HCT116 (cell line): ENCODE measurements at places on chromosomes 1 and 21. TPM values are rescaled to one million over a fixed set of nuclear protein-coding genes. Genes with fewer than 3 reads are reported as not detected.

Gene KHDRBS1
- 215 TPM for total RNA-seq

GRCh38 chr1:213600879-213601278 lies 386.9 kb upstream of the PROX1 start:
- no peak for DNase-seq

Gene RGS8
- total RNA-seq, result not detected

Gene SH2D5
- 10.4 TPM for total RNA-seq

GRCh38 chr21:30391492-30392025 lies 4.3 kb upstream of the KRTAP13-1 start:
- DNase-seq, result no peak

DNA sequence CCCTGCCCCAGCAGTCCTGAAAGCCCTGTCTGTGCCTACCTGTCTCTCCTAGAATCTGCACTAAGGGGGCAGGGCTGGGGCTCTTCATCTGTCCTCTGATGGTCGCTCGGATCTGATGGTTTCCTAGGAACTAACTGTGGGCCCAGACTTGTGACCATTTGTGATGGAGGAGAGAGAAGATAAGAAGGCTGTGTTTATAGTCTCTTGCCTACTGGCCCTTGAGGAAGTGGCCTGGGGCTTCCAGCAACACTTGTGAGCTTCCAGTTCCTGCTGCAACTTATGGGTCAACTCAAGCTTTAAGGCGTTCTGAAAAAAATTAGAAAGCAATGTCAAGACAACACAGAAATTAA lies 53.2 kb upstream of the SYNC start:
- no peak for DNase-seq

DNA sequence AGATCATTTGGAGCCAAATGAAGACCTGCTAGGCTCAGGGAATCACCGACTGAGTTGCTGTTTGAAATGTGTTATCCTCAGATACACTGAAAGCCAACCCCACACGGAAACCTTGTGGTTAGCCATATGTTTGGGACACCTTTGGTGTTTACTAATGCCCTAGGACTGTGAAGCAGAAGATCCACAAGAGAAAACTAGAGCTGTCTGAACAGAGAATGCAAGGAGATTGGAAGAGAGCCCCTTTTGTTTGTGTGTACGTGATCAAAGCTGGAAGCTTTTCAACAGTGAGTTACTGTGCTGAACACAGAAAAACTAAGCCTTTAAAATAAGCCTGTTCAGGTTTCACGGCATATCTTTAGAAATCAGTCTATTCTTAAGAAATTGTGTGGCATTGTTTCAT lies 908.2 kb upstream of the ADGRL2 start:
- no peak for DNase-seq

DNA sequence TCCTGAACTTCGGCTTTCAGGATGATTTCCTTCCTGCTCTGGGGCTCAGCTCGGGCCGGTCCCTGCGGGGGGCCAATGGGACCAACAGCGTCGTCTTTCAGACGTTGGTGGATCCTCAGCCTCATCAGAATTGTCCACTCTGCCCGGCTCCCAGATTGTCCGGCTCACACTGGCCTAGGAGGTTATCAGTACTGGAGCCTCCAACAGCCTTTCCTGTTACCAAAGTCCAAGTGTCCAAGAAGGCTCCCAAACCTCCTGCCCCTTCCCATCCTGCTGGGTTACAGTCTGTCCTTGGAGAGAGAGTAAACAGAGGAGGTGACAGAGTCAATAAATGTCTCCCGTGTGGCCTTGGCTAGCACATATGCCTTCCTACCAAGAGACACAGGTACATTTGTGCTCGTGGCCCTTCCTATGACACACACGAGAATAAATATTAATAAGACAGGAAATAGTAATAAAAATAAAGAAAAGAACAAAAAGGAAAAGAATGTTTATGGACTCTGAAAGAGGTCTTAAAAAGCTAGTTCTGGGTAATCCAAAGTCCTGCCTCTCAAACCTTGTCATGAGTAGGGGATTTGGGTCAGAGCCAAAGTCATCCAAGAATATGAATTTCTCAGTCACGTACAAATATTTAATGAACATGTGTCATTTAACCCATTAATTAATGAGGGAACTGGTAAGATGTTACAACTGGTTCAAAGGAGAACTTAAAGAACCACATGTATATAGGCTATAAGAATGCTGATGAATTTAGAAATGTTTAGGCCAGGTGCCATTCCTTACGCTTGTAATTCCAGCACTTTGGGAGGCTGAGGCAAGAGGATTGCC lies 80.8 kb upstream of the SLC2A1 start:
- no peak for DNase-seq

DNA sequence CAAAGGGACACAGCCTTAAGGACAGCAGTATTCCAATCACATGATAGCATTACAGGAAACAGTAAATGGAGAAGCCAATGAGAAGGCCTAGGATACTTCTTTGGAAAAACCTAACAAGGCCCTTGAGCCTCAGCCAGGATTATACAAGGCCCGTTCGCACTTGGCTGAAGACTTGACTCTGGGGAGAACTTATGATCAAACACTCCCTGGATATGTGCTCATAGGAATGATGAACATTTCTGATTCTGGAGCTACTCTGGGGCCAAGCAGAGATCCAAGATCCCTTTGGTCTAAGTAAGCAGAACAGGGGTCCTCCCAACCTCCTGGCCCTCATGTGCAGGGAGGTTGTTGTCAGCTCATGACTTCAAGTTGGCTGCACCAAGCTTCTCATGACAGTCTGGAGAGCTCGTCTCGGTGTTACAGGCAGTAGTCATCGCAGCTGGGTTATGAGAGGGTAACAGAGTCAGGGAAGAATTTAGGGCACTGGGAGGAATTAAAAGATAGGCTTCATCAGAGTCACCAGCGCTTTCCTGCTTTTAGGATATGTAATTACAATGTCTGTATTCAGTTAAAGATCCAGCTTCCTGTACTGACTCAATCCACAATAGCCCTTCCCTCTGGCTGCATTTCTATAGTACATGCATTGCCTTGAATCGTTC lies 92.5 kb upstream of the IRF2BP2 start:
- no peak for DNase-seq

Gene SPATA17
- 2.5 TPM for total RNA-seq

GRCh38 chr1:64829411-64830029 lies 84.6 kb downstream of the RAVER2 start:
- no peak for DNase-seq

DNA sequence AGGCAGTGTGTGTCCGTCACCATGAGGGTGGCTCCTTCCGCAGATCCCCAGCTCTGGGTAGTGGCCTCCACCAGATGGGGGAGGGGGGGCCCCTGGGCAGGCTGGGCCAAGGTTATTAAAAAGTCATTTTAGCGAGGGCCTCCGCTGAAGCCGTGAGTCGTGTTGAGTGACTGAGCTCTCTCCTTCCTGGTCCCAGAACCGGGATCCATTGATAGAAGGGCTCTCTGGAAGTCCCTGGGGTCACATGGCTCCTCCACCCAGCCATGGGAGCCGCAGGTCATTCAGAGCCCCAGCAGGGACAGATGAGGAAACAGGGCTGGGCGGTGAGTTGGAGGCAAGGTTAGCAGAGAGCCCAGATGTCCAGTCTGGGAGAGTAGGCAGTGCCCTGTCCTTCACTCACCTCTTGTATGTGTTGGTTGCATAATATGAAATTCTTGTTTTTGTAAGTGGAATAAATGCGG lies 12.9 kb downstream of the MIIP start:
- no peak for DNase-seq

- no peak for DNase-seq
Measured at GRCh38 chr1:216055004-216055403, 368.2 kb downstream of the USH2A start.

Gene DARS2
- 25.6 TPM for total RNA-seq

GRCh38 chr21:37800057-37800455 lies 116.2 kb downstream of the KCNJ6 start:
- no peak for DNase-seq

DNA sequence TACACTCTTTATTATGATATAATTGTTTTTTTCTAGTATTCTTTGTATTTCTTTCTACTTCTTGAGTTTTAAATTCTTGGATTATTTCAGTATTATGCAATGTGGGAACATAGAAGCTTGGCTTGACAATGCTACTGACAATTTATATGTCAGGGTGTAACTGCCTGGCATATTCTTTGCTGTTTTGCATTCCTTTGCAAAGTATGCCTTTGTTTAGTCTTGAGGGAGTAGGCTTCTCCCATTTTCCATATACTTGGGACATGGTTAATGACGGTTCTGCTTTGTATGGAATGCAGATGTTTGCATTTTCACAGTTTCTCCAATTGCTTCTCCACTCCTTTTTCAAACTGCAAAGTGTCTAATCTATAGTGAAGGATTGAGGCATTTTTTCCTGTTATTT lies 109.8 kb downstream of the HMCN1 start:
- DNase-seq, result no peak

Gene SRSF4
- total RNA-seq, result 69.0 TPM

DNA sequence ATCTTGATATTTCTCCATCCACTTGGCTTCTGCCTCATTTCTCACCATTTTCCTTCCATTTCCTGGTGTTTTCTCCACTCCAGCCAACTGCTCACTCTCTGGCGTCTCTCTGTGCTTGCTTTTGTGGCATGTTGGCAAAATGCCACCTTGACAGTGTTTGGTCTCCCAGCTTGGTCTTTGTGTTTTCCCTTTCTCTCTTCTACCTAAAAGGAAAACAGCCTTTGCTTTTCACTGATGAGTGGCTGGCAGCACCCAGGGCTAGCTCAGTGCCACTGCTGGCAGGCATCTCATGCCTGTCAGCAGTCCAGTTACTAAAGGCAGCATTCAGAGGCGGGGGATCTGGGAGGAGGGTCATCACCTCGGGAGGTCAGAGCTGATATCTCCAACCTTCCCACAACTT lies 55.3 kb upstream of the DSCAM start:
- no peak for DNase-seq

- DNase-seq, result no peak
Measured at GRCh38 chr1:221777431-221778072, 35.7 kb upstream of the DUSP10 start.

Gene TMIGD3
- not detected for total RNA-seq

Gene PUM1
- total RNA-seq, result 113 TPM

DNA sequence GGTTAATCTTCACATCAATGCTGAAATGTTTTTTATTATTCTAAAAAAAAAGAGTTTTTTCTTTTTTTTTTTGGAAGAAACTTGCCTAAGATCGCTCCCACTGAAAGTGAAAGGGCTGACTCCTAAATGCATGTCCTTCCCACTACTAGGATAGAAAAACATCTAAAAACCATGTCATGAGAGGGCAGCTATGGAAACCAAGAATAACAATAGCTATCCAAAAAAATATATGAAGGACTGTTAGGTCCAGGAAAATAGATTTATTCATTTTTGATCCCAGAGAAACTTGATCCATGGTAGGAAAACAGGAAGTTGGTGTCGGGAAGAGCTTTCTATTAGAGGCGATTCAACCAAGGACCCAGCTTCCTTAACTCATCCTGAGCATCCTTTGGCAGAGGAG lies 23.1 kb upstream of the ROR1 start:
- no peak for DNase-seq

GRCh38 chr1:209342441-209343175 lies 240.9 kb upstream of the CAMK1G start:
- no peak for DNase-seq

GRCh38 chr1:22600071-22600816 lies 36.2 kb upstream of the C1QA start:
- DNase-seq, result no peak

Gene CELA2A
- total RNA-seq, result 1.6 TPM
